ENCODE measurements at places on chromosomes 12 and 14.

DNA sequence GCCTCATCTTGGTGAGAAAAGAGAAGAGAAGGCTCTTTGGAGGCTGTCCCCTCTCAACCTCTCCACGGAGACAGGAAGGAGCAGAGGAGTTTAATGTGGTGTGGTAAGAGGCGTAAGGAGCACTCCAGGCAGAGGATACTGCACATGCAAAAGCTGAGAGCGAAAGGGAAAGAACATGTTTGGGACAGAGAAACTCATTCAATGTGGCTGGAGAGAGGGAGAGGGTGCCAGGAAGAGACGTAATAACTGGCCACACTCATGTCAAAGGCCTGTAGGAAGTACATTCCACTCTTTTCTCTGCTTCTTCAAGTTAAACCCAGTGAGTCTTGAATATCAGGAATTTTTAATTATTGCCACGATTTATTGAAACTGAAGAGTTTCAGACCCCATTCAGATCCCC lies 12.0 kb downstream of the VDR start:
- DNase-seq, result no peak

DNA sequence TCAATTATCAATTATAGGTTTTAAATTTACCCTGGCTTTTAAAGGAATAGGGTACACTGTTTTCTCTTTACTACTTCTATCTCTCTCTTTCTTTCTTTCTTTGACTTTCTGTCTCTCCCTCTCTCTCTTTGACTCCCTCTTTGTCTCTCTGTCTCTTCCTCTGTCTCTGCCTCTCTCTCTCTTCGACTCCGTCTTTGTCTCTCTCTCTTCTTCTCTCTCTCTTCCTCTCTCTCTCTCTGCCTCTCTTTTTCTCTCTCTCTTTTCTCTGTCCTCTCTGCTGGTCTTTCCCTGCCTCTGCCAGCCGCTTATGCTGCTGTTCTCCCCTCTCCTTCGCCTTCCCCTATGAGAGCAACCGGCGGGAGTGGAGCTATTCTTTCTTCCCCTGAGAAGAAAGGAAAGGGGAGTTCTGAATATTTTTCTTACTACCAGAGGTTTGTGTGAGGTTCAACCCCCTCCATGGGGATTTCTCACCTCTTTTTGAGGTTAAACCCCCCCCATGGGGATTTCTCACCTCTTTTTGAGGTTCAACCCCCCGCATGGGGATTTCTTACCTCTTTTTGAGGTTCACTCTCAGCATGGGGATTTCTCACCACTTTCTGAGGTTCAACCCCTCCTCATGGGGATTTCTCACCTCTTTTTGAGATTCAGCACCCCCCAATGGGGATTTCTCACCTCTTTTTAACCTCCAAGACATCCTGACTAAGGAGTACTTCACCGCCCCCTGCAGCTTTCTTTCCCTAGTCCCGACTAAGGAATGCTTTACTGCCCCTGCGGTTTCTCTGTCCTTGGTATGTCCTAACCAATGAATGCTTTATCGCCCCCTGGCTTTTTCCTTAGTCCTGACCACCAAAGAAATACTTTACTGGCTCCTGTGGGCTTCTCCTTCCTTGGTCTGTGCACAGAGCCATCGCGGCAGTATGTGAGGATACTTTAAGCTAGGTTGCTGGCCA lies 27.4 kb upstream of the DDHD1 start:
- no peak for DNase-seq

DNA sequence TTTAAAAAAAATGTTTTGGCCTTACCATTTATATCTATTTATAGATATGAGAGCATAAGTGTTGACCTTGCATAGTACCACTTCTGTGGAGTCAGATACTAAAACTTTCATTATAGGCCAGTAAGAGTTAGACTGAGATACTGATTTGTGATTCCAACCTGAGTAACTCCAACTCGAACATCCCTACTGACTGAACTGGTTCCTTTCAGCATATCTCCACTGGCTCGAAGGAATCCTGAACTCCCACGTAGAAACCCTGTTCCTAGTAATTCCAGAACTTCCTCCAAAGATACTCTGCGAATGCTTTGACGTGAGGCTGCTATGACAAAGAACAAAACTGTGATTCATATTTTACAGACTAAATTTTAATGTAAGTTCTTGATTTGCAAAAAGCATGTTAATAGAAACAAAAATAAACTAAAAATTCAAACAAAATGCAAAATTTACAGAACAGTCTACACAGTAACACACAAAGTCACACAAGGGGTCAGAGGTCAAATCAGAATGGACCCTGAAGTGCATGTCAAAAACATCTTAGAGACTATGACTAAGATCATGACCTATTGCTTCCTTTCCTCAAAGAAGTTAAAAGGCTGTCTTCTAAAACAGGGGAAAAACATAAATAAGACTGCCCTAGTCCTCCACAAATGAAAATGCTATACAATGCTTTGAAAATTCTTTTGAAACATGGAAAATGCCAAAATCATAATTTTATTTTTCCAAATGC lies 31.5 kb downstream of the HEATR5A start:
- no peak for DNase-seq

DNA sequence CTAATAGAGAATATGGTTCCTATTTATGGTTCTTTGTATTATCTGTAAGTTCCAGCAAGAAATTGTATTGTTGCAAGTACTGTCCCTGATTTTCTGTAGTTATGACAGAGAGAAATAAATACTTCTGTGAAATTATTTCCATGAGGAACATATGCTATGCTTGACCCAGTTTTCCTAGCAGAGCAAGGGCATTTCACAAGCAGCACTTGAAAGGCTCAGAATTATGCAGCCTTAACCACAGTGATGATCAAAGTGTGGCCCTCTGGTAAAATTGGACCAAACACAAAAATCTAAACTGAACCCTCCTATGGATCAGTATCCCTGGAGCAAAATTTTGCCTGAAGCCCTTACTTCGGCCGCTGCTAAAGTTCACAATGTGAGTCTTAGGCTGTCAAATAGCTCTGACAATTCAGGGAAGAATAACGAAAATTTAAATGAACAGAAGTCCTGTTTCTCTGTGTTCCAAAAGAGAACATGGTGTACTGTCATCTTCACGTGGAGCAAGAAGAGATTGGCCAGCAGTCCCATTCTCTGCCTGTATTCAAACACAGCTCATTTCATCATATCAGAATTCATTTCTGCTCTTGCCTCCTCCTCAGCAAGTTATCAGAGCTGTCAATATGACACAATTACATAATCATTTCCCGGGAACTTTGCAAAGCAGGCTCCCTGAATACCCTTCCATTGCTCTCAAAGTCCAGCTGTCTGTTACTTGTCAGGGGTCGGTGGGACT lies 471.9 kb downstream of the RPS29 start:
- peak; percentile 7 for DNase-seq

DNA sequence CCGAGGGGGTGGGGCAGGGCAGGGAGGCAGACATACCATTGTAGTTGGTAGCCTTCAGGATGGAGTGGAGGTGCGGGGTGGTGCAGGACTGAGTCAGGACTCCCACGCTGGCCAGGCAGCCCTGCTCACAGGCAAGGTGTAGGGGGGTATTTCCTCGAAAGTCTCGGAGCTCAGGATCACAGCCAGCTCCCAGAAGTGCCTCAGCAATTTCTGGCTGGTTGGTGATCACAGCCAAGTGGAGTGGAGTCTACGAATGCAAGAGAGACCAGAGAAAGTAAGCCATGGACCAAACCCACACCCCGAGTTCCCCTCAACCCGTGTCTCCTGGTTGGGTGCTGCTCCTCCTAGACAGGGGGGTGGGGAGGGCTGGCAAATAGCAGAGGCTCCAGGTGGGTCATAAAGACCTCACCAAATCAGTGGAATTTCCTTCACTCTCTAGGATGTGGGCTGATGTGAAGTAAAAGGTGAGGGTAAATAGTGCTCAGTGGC lies 1.4 kb downstream of the NFKBIA start:
- peak; percentile 22 for DNase-seq

DNA sequence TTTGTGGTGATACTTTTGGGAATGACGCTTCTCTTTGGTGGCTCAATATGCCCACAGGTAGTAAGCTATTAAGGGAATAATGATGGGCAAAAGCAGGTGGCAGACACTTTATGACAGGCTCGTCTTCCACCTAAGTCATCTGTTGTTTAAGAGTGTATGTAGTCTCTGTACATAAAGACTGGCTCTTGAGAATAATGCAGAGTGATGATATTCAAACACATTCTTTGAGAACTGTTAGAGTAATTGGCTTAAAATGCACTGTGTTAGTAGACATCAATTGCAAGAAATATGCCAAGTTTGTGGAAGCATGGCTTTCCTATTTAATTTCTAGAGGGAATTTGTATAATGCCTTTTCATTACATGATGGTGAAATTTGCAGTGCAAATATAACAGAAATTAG lies 694.8 kb upstream of the MIS18BP1 start:
- DNase-seq, result no peak

DNA sequence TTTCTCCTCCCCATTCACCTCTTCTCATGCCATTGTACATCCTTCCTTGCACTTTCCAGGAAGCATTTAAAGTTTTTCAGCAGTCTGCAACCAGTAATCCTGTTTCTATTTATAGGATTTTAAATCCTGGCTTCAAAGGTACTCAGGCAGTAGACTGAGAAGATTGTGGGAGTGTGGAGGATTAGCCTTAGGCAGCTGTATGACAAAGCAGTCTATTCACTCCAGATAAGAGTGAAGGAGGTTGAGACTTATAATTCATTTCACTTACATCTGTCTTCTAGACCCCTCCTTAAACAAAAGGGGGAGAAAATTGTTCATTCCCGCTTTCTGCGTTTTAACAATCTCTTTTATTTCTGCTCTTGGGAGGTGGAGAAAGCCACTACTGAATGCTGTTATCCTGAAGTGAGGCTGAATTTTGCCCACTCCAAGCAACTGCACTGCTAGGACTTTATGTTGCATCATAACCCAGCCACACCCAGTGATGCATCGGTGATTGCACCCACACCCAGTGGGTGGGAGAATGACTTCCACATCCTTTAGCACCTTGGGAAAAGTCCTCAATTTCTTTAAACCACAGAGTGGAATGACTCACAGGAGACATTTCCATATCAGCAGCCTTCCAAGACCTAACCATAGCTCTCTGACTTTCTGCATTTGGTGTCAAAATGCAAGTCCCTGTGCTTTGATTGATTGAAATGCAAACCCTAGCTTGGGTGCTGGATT lies 382.5 kb upstream of the ATP2B1 start:
- DNase-seq, result no peak

GRCh38 chr12:52634266-52635056 lies 16.1 kb upstream of the KRT73 start:
- DNase-seq, result peak; percentile 92

GRCh38 chr12:131112700-131113290 lies 159.1 kb downstream of the ADGRD1 start:
- no peak for DNase-seq

DNA sequence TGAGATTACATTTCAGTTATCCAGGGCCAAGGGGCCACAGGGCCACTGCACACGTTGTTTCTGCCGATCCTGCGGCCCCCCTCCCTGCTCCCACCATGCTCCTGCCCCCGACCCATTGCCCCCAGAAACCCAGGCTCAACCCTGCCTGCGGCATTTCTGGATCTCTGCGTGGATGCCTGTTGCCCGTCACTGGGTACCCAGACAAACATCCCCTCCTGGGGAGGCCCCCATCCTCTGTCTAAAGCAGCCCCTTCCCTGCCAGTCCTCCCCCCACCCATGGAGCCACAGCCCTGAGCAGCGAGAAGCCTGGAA lies 326.4 kb upstream of the SFSWAP start:
- DNase-seq, result no peak

DNA sequence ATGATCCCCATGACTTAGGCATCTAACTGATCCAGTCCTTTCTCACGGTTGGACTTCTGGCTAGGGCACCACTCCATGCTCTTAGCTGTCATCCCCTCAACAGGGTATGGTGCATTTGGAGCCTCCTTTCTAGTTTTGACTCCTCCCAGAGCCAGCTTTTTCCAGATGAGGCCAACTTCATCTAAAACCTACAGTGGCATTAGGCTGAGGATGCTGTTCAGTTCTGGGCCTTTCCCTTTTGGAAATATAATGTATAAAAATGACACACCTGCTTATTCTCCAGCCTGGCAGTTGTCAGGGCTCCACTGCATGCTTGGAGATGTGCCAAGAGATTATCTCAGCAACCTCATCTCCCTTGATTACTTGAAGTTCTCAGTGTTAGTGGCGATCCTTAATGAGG lies 239.7 kb downstream of the EMP1 start:
- DNase-seq, result no peak

GRCh38 chr12:22480016-22480415 lies 64.3 kb downstream of the C2CD5 start:
- DNase-seq, result no peak

DNA sequence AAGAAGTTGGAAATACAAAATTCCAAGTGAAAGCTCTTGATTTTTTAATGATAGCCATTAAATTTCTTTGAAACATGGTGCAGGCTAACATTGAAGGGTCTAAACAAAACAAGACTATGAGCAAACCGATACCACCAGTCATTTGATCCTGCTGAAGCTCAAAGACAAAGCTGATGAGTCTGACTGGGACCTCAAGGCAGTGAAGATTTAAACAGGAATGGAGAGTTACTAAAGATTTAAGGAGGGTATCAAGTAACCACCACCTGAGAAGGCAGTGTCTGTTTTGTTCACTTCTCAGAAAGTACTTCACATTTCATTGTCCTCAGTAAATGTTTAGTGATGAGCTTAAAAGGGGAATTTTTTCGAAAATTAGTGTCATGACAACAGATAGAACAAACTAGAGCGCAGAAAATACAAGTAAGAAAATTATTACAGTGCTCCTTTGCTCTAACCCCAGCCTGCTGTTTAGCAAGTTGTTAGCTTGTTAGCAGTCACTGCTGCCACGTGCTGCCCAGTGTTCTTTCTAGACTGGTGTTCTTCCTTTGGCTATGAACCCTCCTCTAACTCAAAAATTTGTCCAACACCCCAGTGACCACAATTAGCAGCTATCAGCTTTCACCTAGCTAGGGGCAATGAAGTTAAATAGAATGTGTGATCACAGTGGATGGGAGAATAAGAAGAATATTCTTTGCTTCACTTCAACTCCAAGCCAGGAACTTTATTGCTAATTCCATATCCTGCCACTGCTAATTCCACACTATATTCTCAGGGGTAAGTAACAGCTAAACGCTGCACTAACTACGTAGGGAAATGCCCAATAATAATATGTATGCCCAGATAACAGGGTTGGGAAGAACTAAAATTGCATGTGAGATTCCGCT lies 41.1 kb downstream of the YAF2 start:
- DNase-seq, result no peak

DNA sequence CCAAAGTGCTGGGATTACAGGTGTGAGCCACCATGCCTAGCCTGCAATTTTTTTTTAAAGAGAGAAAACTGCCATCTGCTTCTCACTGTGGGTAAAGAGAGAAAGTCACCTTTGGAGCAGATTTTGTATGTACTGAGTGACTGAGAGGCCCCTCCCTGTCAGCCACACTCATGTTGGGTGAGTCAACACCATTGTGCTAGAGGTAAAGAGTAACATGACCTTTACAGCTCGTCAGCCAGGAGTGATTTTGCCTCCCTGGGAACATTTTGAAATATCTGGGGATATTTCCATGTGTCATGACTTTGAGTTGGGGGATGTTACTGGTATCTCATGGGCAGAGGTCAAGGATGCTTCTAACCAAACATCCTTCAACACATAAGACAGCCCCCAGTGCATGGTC lies 115.2 kb downstream of the KSR2 start:
- no peak for DNase-seq

- peak; percentile 92 for DNase-seq
Measured at GRCh38 chr12:109597795-109598427, 24.3 kb downstream of the MVK start.

Measured in Ammon's horn (tissue), 1 donor.